Glutamatergic neuron (in vitro differentiated cells): ENCODE measurements at places on chromosomes 7 and 10. TPM values are rescaled to one million over a fixed set of nuclear protein-coding genes. Genes with fewer than 3 reads are reported as not detected.

DNA sequence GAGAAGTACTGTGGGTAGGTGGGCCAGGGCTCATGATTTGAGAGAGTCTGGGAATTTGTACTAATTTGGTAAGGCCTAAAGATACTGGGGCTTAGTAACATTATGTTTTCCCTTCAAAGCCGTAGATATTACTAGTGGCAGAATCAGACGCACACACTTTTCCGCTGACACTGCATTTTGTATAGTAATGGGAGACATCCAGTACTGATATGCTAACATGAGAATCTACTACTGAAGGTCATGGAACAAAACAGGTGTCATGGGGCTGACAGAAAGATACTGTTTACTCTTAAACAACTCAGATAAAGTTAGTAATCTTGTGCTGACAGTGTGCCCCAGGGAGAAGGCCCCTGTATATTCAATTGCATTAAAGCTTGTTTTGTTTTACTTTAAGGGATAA lies 11.1 kb upstream of the GIMAP7 start:
- DNase-seq = no peak

DNA sequence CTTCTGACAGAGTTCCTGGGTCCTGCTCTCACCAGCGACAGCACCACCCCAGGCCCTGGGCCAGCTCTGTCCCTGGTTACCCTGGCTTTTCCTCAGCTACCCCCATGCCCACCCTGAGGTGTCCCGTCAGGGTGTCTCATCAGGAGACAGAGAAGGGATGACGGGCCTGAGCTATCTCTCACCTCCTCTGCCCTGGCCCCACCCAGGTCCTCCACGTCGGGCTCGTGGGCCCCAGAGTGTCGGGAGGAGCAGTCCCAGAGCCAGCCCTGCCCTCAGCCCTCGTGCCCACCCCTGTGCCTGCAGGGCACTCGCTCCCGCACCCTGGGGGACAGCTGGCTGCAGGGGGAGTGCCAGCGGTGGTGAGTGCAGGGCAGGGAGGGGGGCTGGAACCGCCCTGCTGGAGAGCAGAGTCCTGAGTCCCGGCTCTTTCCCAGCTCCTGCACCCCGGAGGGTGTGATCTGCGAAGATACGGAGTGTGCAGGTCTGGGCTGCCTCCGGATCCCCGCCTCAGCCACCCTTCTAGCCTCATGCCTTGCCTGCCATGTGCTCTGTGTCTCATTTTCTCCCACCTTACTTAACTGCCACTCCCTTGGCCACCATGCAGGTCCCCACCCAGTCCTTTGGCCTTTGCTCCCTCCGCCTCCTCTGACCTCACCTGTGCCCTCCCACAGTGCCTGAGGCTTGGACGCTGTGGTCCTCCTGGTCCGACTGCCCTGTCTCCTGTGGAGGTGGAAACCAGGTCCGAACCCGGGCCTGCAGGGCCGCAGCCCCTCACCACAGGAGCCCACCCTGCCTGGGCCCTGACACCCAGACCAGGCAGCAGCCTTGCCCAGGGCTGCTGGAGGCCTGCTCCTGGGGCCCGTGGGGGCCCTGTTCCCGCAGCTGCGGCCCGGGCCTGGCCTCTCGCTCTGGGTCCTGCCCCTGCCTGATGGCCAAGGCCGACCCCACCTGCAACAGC lies 16.7 kb upstream of the ZNF862 start:
- DNase-seq = peak; percentile 12

Gene RBP4
- total RNA-seq = not detected

GRCh38 chr7:47071866-47072265 lies 510.0 kb downstream of the TNS3 start:
- DNase-seq = peak; percentile 50

Gene SAMD9L
- total RNA-seq = not detected

Gene CCDC3
- 13.8 TPM for total RNA-seq
